ENCODE measurements at places on chromosomes 12 and 14.

DNA sequence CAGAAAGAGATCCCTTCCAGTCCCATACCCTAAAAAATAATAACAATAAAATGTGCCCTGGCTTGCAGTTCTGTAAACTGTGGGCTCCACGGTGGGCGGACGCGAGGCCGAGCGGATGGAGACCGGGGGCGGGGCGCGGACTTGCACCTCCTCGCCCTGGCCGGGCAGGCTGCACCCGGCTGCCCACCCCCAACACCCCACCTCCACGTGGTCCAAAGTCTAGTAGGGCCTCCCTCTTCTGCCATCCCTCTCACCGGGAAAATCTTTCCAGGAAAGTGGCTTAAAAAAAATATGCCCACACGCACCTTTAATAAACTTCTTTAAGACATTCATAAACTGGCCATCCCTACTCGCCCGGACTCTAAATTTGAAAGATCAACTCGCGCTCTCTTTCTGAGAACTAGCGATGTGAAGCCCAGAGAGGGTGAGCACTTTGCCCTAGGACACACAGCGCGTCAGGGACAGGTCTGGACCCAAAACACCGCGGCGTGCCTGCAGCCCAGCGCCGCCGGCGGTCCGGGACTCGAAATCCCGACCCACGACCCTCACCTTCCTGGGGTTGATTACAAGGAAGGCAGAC is 1.9 kb upstream of the BCL11B start:
- DNase-seq = no peak

DNA sequence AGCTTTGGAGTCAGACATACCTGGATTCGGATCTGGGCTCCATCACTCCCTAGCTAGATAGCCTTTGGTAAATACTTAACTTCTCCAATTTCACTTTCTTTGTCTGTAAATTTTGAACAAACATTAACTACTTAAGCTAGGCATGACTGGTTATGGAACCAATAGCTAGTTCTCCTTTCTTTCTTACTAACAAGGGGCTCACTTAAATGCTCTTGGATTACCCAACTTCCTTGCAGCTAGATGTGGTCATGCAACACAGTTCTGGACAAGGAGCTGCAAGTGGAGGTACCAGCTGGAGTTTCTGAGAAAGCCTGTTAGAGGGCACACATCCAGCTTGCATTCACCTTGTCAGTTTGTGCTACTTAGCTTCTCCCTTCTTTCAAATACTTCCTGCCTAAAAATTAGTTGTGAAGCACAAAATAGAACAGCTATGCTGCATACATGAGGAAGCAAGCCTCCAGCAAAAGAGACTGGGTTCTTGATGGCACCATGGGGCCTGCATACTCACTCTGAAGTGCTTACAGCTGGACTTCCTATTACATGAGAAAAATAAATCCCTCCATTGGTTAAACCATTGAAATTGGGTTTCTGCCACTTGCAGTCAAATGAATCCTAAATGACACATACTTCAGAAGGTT is 210.1 kb upstream of the EEA1 start:
- no peak for DNase-seq

DNA sequence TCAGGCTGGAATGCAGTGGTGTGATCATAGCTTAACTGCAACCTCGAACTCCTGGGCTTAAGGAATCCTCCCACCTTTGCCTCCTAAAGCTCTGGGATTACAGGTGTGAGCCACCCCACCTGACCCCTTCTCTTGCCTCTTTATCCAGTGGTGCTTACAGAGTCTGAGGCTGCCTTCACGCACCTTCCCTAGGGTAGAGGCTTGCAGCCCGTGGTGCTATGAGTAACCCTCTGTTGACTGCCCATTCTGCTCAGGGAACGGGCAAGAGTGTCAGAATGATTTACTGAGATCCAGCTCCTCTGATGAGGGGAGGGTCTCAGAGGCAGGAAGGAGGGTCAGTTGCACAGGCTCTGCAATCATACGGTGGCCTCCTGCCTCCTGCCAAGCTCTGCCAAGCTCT is 125.1 kb upstream of the TBX3 start:
- no peak for DNase-seq

- DNase-seq = no peak
Measured at GRCh38 chr12:86389949-86390348, 133.8 kb upstream of the MGAT4C start.

GRCh38 chr12:11660624-11661023 is 11.2 kb downstream of the ETV6 start:
- no peak for DNase-seq

DNA sequence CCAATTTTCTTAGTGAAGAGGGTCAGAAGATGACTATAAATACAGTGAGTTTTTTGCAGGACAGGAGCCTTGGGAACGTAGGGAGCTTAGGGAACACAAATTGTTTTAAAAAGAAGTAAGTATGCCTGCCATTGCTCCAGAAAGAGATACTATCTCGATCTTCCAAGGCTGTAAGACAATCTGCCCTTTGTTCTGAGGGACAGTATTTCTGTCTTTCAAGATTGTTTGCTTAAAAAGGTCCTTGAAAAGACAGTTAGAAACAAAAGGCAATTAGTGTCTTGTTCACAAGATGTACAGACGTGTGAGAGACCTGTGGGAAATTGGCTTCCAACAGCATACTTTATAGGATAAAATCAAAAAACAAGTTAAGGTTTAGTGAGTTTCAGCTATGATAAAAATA is 321.2 kb upstream of the FAR2 start:
- no peak for DNase-seq

DNA sequence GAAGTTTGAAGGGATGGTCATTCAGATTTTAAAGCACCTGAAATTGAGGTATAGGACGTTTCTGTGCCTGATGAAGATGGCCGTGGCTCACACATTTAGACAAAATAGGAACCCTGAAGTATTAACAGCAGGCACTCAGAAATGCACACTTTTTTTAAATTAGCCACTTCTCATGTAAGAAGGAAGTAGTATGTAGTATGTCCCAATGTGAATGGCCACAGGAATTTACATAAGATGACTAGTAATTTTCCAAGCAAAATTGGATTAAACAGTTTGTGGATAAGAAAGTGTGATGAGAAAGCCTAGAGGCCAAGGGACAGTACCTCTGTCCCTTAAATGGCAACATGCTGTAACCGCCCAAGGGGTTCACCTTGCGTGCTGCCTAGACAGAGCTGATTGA is 1.8 kb upstream of the MIS18BP1 start:
- DNase-seq = no peak

DNA sequence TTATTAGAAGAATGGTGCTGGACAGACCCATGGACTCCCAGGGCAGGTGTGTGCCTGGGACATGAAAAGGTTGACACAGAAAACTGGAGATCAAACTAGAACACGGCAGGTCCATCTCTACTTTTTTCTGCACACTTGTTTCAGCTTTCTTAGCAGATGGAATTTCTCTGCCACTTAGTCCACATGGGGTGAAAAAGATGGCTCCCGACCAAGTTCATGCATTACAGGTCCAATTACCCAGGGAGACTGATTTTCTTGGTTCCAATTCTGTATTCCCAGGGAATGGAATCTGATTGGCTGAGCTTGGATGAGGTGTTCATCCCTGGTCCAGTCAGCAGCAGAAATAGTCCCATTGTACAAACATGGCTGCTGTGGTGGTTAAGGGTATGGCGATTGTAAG is 238.9 kb upstream of the SRRM4 start:
- no peak for DNase-seq

DNA sequence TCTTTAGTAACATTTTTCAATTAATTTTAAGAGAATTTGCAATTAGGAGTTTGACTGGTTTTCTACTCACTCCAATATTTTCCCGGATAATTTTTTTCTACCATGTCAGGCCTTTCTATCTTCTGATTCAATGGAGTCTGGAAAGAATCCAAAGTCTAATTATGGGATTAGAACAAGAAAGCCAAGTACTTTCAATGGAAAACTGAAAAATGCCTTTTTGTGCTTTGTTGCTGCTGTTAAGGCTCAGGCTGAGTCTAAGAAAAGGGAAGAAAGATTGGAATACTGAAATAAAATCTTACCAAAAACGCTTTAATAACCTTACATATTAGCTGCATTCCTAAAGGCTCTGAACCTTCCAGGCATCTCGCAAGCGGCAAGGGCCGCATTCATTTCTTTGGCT is 24.4 kb upstream of the DHRS4 start:
- no peak for DNase-seq

GRCh38 chr14:70924521-70924920 is 17.3 kb downstream of the PCNX1 start:
- no peak for DNase-seq

- no peak for DNase-seq
Measured at GRCh38 chr12:47825173-47825639, 5.5 kb upstream of the HDAC7 start.

GRCh38 chr14:74960736-74961135 is 5.3 kb upstream of the PGF start:
- no peak for DNase-seq

DNA sequence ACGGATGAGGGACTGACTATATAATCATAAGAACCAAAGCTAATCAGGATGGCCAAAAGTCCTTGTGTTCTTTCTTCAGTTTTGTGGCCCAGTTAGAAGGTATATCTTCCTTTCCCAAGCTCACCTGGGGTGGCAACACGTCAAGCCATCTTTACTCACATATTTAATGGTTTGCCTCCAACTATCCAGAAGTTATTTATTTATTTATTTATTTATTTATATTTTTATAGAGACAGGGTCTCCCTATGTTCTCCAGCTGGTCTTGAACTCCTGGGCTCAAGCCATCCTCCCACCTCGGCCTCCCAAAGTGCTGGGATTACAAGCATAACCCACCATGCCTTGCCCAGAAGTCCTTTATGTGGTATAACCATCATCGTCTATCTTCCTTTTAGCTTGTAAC is 11.8 kb upstream of the SP7 start:
- no peak for DNase-seq

DNA sequence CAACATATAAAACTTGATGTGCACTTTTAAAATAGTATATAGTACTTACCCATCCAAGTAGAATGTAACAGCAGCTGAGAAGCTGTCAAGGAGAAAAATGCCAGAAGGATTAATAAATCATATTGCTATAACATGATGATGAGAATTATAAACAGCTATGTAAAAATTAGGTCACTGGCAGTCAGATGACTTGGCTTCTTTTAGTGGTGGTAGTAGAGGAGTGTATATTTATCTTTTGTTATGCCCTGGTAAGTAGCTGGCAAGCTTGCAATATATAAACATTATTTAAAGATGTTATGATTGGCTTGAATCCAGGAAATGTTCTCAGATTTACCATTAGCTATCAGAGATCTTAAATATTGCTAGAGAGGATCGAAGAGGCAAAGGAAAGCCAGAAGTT is 471.0 kb upstream of the MGAT4C start:
- DNase-seq = no peak

- no peak for DNase-seq
Measured at GRCh38 chr14:101010835-101011234, 107.3 kb upstream of the RTL1 start.

GRCh38 chr12:106773286-106774004 is 1.0 kb upstream of the RIC8B start:
- DNase-seq = no peak

- no peak for DNase-seq
Measured at GRCh38 chr12:1425396-1425729, 169.0 kb downstream of the FBXL14 start.

GRCh38 chr14:79543967-79544697 is 667.2 kb downstream of the DIO2 start:
- DNase-seq = no peak
